ENCODE measurements at places on chromosomes 12 and 14.
A peak's percentile ranks its signal among the peaks of the same experiment; 100 is the strongest.

DNA sequence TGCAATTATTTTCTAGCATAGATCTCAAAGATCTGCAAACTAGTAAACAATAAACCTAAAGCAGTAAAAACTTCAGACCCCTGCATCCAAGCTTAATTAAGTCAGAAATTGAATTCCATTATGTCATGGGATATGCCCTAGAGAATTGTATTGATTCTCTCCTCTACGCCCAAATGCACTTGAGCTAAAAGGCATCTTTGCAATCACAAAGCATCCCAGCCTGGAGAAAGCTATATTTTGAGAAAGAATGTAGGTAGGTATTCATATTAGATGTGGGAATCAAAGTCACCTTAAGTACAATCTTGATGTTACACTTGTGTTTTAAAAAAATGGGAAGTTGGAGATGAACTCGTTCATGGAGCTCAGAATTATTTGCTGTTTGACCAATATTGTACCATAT lies 386.7 kb downstream of the ADAMTS20 start:
- no peak for DNase-seq

- no peak for DNase-seq
Measured at GRCh38 chr12:114936148-114937079, 252.4 kb upstream of the TBX3 start.

- DNase-seq = no peak
Measured at GRCh38 chr12:90829044-90829443, 125.9 kb downstream of the CCER1 start.

- no peak for DNase-seq
Measured at GRCh38 chr14:69535230-69535848, 39.3 kb downstream of the CCDC177 start.

- no peak for DNase-seq
Measured at GRCh38 chr12:104672501-104673265, 215.9 kb downstream of the CHST11 start.

- DNase-seq = no peak
Measured at GRCh38 chr12:163406-163986, 50.5 kb downstream of the SLC6A12 start.

- no peak for DNase-seq
Measured at GRCh38 chr12:84922693-84923092, 10.1 kb upstream of the SLC6A15 start.

- no peak for DNase-seq
Measured at GRCh38 chr12:11697670-11698387, 48.4 kb downstream of the ETV6 start.

DNA sequence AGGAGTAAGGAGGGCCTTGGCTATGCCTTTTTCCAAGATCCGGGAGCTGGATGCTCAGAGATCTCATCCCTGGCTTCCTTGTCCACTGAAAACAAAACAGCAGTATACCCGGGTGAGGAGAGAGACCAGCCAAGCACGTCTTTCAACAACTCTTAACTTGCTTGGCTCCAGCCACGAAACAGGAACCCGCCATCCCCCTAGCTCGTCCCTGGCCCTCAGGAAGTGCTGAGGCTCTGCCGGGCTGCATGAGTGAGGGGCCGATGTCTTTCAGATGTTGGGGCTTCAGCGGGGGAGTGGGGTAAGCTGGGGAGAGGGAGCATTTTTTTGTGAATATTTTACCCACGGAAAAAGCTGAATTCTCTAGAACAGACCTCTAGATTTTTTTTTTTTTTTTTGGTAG lies 231.1 kb downstream of the CACNA1C start:
- DNase-seq = no peak

- DNase-seq = peak; percentile 67
Measured at GRCh38 chr12:26126340-26127284, 1.8 kb upstream of the BHLHE41 start.

GRCh38 chr14:102568115-102568614 lies 24.3 kb upstream of the RCOR1 start:
- no peak for DNase-seq

DNA sequence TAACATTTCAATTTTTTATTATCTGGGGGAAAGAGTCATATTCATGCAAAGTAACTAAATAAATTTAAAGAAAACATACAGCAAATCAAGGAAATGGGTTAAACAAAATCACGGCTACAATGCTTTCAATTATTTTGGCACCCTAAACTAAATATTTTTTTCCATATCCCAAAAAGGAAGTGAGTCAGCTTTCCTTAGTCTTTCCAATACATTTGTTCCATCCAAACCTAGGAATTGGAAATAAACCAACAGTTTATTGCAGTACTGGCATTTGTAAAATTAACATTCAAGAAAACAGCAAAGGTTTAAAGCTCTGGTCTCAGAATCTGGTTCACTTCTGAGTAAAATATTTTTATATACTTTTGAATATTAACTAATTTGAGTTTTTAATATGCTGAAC lies 89.2 kb downstream of the BCL2L14 start:
- no peak for DNase-seq

DNA sequence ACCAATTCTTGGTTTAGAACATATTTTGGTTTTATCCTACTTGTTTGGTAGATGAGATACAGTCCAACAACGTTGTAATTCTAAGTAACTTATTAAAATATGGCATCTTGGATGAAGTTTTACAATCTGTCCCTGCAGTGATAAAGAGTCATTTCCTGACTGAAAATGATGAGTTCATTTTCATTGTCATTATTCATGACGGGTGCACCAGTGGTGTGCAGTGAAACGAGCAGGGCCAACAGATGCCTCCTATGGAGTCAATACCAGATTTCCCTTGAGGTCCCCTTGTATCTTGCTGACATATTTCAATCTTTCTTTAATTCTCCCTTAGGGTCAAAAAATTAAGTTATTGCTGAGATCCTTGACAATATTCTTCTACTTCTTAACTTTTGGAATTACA lies 438.5 kb downstream of the LRIG3 start:
- no peak for DNase-seq

GRCh38 chr14:80787876-80788275 lies 153.7 kb downstream of the CEP128 start:
- no peak for DNase-seq

GRCh38 chr14:41144370-41144769 lies 462.3 kb upstream of the LRFN5 start:
- DNase-seq = no peak

DNA sequence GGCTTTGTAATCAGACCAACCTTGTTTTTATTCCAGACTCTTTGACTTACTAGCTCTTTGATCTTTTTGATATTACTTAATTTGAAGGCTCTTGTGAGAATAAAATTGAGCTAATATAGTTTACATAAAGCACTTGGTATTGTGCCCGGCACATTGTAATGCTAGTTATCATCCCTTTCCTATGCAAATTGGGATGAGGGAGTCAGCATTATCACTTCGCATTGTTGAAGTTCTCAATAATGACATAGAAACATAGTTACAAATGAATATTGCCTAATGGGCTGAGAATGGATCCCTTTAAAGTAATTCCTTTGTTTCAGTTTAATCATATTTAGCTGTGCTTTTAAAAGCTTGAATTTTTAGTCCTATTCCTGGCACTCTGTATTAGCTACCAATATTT lies 36.6 kb downstream of the SUPT16H start:
- no peak for DNase-seq

DNA sequence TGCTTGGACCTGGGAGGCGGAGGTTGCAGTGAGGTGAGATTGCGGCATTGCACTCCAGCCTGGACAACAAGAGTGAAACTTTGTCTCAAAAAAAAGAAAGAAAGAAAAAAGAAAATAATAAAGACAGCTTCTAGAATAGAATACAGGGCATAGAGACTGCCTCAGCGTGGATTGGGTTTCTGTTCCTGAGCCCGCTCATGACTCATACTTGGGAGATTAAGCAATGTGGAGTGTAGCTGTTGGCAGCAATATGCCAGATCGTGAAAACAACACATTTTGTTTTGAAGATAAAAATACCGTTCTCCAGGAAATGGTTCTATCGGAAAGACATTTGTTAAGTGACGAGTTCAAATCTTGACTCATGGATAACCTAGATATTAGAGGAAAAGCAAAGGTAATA lies 67.2 kb downstream of the GLT1D1 start:
- no peak for DNase-seq

GRCh38 chr14:75647640-75648039 lies 13.0 kb downstream of the ERG28 start:
- DNase-seq = no peak

GRCh38 chr12:5185435-5186069 lies 141.9 kb downstream of the KCNA5 start:
- no peak for DNase-seq

DNA sequence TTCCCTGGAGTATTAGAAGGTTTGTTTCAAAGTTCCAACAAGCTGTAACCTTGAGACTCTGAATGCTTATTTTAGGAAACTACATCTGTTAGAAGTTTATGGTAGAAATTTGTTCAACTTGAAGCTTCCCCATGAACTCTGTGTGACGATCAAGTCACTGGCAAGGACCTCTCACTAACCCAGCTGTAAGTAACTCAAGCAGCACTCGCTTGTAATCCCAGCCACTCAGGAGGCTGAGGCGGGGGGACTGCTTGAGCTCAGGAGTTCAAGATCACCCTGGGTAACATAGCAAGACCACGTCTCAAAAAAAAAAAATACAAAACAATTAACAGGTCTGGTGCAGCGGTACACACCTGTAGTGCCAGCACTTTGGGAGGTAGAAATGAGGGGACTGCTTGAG lies 25.6 kb downstream of the TESC start:
- no peak for DNase-seq

- DNase-seq = no peak
Measured at GRCh38 chr12:127401005-127401404, 866.0 kb upstream of the TMEM132C start.

- no peak for DNase-seq
Measured at GRCh38 chr12:54657105-54657607, 9.0 kb upstream of the DCD start.

GRCh38 chr14:93705513-93706156 lies 82.7 kb downstream of the PRIMA1 start:
- no peak for DNase-seq

DNA sequence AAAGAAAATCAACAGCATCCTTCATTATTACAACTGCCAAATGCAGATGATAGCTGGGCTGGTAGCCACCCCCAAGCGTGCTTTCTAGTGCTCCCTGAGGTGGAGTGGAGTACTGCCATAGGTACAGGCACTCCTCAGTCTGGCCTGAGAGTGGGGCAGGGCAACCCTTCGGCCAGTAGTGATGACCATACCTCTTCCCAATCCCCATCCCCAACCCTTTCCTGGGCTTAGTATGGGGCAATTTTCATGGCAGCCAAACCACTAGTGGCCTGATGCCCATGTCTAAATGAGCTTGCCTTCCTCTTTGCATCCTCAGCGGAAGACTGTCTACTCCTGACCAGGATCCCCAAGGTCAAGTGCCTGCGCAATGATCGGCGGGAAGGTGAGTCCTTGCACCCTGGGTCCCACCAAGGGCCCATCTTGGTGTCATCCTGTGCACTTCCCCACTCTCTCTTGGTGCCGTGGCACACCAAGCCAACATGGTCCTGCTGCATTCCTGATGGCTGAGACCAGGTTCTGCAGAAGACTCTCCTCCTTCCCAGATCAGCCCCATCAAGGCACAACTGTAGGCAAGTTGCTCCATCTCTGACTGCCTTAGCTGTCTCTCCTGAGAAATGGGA lies 65.8 kb downstream of the GALNT16 start:
- no peak for DNase-seq

DNA sequence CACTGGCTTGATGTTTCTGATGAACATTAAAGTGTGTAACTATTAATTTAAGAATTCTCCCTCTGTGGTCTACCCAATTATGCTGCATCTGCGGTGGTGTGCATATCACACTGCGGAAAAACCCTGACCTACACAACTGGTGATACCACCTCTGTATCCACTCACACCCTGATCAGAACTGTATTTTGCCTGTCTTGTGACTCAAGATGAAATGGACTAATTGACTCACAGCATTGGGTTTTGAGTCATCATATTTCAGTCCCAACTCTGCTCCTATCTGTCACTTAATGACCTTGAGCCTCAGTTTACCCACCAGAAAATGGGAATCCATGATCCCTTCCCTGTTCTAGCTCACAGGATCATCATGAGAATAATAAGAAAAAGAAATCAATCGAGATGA lies 65.6 kb downstream of the NUAK1 start:
- DNase-seq = peak; percentile 41

Data from GM06990 (cell line).